ENCODE measurements at places on chromosomes 7 and 10.

DNA sequence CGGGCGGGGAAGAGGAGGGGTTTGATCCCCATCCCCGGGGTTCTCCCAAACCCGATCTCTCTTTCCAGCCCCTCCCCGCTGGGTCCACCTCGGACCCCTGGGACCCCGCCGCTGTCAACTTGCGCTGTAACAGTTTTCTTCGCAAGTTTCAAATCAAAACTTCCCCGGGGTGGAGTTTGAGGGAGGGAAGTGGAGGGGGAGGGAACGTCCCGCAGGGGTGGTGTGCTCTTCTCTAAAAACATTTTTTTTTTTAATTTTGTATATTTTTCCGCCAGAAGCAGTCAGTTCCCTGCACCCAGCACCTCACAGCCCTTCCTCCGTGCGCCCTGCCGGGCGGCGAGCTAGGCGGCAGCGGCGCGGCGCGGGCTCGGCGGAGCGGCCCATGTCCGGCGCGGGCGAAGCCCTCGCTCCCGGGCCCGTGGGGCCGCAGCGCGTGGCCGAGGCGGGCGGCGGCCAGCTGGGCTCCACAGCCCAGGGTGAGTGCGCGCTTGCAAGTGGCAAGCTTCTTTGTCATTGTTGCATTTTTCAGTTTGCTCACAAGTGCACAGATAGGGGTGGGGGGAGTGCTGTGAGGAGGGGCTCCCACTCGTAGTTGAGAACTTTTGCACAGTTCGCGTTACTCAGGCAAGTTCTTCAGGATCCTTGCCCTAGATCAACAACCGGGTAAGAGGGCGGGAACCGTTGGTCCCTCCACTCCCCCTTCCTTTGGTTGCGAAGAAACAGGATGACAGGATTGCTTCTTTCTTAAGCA lies 933 bp downstream of the MDFIC start:
- DNase-seq: peak; percentile 50

DNA sequence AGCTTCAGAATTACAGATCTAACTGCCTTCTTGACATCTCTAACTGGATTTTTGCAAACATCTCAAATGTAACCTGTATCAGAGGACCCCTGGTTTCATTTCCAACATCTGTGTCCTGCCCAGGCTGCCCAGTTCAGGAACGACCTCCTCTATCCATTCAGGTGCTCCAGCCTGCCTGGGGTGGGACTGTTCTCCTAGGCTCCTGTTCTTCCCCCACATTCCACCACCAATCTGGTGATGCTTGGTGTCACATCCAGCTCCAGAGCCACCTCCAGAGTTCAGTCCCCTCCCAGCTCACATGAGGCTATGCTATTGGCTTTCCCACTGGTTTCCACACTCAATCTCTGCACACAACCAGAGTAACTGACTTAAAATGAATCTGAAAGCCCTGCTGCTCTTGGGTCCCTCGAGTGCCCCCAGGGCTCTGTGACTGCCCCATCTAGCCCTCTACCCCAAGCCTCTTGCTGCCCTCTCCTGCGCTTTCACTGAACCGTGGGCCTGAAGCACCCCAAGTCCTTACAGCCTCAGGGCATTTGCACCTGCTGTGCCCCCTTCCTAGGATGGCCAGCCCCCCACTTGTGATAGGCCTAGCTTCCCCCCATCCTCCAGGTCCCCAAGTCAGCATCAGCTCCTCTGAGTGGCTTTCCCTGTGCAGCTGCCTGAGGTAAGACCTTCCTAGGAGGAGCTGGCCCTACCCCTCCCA lies 46.1 kb downstream of the PPIF start:
- DNase-seq: no peak

GRCh38 chr10:1114719-1115606 lies 58.8 kb downstream of the WDR37 start:
- no peak for DNase-seq

DNA sequence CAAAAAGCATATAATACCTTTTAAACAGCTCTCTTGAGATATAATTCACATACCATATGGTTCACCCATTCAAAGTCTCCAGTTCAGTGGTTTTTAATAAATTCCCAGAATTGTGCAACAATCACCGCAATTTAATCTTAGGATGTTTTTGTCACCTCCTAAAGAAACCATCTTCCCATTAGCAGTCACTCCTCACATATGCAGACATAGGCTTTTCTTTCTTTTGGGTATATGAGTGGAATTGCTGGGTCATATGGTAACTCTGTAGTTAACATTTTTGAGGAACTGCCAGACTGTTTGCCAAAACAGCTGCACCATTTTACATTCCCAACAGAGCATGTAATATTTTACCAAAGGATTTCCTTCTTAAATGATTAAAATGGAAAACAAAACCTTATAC lies 57.0 kb downstream of the CC2D2B start:
- no peak for DNase-seq

DNA sequence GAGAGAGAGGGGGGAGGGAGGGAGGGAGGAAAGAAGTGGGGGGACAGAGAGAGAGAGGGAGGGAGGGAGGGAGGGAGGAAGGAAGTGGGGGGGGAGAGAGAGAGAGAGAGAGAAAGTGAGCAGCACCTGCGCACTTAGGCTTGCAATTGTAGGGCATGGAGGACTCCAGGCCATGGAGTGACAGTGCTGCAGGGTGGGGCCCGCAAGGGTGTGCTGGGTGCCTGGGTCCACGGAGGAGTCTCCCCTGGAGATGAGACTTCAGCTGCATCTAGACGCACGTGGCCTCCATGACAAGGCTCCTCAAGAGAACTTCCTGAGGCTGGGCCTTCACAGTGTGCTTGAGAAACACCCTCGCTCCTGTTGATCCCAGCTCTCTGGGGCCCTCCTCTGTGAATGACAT lies 44.5 kb downstream of the CLRN3 start:
- no peak for DNase-seq

GRCh38 chr7:102191556-102192379 lies 94.9 kb upstream of the SH2B2 start:
- no peak for DNase-seq

- no peak for DNase-seq
Measured at GRCh38 chr10:18860631-18861240, 187.9 kb upstream of the MALRD1 start.

- DNase-seq: no peak
Measured at GRCh38 chr7:84245835-84246234, 51.2 kb upstream of the SEMA3A start.

GRCh38 chr10:75355706-75356105 lies 45.9 kb downstream of the ZNF503 start:
- DNase-seq: no peak

DNA sequence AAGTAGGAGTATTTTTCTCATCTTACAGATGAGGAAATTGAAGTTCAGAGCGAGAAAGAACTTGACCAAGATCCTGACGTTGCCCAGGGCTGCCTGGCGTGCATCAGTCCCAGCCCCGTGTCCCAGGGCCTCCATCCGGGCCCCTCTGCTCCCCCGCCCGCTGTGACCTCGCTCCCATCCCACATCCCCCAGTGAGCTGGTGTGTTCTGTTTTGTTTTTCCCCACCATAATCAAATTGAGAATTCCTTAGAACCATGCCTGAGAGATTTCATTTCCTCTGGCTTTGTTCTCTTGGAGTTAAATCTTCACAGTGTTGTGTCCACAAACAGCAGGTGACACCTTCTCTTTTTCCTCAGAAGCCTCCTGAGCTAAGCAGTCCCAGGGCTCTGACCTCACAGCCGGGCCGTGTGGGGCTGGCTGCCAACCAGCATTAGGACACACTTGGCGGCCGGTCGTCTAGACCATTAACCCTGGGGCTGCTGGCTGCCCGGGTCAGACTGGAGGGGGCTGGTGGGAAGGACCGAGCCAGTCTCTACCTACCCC lies 44.3 kb downstream of the PFKP start:
- no peak for DNase-seq

GRCh38 chr10:89269433-89270152 lies 18.0 kb upstream of the LIPA start:
- no peak for DNase-seq

GRCh38 chr7:158106272-158106671 lies 481.4 kb downstream of the PTPRN2 start:
- no peak for DNase-seq

DNA sequence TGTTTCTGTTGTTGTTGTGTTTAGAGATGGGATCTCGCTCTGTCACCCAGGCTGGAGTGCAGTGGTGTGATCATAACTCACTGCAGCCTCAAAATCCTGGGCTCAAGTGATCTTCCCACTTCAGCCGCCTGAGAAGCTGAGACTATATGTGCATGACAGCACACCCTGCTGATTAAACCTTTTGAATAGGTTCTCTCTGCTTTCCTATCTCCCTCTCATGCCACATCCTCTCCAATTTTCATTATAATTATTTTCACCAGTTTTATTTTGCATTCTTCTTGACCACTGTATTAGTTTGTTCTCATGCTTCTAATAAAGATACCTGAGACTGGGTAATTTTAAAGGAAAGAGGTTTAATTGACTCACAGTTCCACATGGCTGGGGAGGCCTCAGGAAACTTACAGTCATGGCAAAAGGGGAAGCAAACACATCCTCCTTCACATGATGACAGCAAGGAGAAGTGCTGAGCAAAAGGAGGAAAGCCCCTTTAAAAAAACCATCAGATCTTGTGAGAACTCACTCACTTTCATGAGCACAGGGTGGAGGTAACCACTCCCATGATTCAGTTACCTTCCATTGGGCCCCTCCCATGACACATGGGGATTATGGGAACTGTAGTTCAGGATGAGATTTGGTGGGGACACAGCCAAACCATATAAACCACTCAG lies 12.9 kb downstream of the AGK start:
- DNase-seq: no peak

GRCh38 chr10:43607199-43607573 lies 948 bp downstream of the ZNF485 start:
- no peak for DNase-seq

DNA sequence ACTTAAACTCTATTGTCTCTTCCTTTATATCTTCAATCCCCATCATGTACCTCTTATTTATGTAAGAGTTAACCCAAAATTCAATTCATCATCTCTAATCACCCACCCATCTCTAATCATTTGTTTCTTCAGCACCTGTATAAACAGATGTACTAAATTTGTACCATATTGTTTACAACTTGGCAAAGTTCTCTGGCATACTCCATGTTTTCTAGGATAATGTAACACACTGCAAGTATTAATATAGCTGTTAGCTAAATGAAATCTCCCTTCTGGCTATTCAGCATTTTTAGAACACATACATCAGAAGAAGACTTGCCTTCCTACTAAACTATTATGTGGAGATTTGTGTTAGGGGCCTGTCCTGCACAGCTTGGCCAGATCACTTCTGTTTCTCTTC lies 33.1 kb downstream of the MALSU1 start:
- no peak for DNase-seq

DNA sequence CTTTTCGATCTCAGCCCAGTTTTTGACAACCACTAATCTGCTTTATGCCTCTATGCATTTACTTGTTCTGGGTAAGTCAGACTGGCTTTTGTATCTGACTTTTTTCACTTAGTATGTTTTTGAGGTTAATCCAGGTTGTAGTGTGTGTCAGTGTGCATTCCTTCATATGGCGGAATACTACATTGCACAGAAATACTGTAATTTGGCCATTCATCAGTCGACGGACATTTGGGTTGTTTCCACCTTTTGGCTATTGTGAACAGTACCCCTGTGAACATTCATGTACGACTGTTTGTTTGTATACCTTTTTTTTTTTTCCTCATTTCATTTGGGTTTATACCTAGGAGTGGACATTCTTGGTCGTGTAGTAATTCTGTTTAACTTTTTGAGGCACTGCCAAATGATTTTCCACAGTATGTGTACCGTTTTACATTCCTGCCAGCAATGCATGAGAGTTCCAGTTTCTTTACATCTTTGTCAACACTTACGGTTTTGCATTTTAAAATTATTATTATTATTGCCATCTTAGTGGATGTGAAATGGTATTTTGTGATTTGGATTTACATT lies 57.4 kb downstream of the MKLN1 start:
- DNase-seq: no peak

GRCh38 chr7:130492523-130493274 lies 814 bp downstream of the MEST start:
- DNase-seq: no peak

Measured in COLO829 (cell line).